Pancreas (tissue), 10 donors: ENCODE measurements at places on chromosomes 5 and 9. TPM values are rescaled to one million over a fixed set of nuclear protein-coding genes. Genes with fewer than 3 reads are reported as not detected.
A peak's percentile ranks its signal among the peaks of the same experiment; 100 is the strongest.

Gene TPPP
- total RNA-seq, result 2.3 TPM

Gene FBN2
- 0.06 TPM for total RNA-seq

Gene PCDHA13
- total RNA-seq, result 0.90 TPM

Gene SV2C
- 0.06 TPM for total RNA-seq

DNA sequence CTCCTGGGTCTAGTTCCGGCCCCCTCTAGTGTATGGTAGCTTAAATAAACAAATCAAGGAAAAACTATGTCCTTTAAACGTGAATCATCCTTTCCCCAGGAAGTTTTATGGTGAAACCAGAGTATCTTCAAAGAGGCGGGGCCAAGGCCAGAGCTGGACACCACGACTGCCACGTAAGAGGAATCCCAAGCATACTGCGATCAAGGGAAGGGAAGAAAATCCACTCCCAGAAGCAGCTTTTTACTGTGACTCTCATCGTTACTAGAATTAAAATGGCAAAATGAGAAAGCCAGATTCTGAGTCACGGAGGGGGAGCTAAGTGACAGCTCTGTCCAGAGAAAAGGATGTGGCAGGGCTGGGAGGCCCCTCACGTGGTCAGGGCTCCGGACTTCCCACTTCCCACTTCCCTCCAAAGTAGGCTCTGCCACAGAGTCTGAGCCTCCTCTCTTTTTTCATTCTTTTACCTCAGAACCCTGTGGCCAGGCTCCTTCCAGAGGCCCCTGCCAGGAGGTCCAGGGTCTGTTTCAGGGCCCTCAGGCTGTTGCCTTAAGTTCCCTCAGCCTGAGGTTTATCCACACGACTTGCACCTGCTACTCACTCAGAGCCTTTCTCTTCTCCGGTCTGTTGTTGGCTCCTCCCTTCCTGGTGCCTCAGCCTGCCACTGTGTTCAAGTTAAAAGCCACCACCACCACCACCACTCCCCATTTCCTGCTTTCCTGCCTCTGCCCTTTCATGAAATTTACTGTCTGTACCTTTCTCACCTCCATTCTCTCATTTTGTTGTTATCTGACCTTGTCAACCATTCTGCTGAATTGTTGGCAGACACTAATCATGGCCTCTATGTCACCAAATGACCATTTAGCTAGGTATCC lies 1.4 kb upstream of the GLRX start:
- no peaks in the 10 kb centered on the region for H3K27me3 ChIP-seq
- H3K27ac ChIP-seq, result peak overlapping the region; percentile 75
- H3K36me3 ChIP-seq, result no peaks in the 10 kb centered on the region
- H3K4me1 ChIP-seq, result peaks cover 8% of the 10 kb centered on the region
- DNase-seq, result no peak

DNA sequence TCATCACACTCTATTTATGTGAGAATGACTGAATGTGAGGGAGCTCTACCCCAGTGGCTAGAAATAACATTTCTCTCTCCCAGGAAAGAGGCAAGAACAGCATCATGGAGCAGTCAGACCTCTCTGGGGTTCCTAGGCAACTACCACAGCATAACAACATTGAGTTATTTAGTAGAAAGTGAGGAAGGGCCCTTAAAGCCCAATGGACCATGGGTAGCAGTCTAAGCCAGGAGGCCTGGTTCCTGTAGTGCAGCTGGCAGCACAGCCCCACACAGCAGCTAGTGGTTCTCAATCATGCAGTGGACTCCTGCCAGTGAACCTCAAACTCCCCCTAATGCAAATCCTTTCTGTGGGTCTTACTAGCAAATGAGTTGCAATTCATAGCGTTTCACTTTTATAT lies 55.3 kb downstream of the SPEF2 start:
- H3K36me3 ChIP-seq, result no peaks in the 10 kb centered on the region
- H3K4me1 ChIP-seq, result no peaks in the 10 kb centered on the region
- H3K27me3 ChIP-seq, result no peaks in the 10 kb centered on the region
- no peak overlapping the region for H3K27ac ChIP-seq
- no peak for DNase-seq

DNA sequence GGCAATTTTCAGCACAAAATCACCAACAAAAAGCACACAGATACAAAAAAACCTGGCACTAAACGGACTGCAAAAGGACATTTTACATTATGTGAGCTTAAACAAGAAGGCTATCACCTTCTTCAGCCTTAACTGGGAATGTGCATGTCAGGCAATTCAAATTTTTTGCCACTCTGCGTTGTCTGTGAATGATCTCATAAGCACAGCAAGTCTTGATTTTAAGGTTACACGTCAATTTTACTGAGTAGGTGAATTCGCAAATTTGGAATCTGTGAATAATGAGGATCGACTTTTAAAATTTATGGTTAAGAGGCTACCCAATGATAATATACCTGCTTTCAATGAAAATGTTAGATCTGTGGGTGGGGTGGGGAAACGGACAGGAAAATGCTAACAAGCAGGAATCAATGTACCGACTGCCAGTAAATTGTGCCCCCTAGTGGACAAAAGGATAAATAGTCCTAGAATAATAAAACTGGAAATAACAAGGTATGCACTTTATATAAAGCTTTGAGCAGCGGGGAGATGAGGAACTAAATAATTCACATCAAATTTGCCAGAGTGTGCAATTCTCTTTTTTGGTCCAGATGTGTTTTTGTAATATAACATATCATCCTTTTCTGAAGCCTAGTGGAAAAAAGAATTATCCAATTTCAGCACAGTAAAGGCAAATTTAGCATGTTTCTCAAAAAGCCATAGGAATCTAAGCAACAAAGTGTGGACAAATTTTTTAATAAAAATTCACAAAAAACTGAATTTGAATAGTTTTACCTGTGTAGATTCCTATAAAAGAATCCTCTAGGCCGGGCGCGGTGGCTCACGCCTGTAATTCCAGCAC lies 20.5 kb downstream of the EQTN start:
- DNase-seq, result no peak
- H3K36me3 ChIP-seq, result no peaks in the 10 kb centered on the region
- no peaks in the 10 kb centered on the region for H3K4me1 ChIP-seq
- H3K4me3 ChIP-seq, result no peak overlapping the region

DNA sequence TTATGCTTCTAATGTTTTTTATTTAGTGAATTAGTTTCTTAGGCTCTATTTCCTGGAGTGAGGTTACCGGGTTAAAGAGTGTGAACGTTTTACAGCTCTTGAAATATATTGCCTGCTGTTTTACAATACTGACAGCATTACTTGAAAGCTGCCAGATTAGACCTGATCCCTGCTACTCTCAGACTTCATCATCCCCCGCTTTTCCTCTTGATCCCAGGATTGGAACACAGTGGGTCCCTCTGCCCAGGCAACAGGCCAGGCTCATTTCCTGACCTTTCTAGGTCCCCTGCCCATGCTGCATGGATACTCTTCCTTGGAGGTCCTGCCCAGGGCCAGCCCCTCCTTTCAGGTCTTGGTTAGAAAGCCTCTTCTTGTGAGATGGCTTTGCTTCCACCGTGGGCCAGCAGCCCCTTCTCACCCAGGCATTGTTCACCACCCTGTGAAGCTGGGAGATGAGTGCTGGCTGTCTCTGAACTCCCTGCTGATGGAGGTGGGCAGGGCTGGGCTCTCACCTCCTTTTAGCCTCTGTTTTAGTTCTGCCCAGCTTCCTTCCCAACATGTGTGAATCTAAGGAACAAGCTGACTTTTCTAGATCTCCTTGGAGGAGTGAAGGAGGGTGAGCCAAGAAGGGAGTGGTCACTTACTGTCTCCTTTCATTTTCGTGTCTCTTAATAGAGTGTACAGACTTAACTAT lies 15.5 kb upstream of the FAM120AOS start:
- H3K36me3 ChIP-seq, result no peaks in the 10 kb centered on the region
- peaks cover 56% of the 10 kb centered on the region for H3K4me1 ChIP-seq
- H3K27ac ChIP-seq, result no peak overlapping the region
- H3K4me3 ChIP-seq, result no peak overlapping the region
- no peaks in the 10 kb centered on the region for H3K27me3 ChIP-seq
- no peak for DNase-seq

GRCh38 chr5:170603578-170604565 lies 100.1 kb downstream of the KCNIP1 start:
- H3K4me3 ChIP-seq, result no peak overlapping the region
- no peaks in the 10 kb centered on the region for H3K36me3 ChIP-seq

GRCh38 chr9:130714586-130715110 lies 21.1 kb downstream of the EXOSC2 start:
- no peak overlapping the region for H3K27ac ChIP-seq
- no peaks in the 10 kb centered on the region for H3K27me3 ChIP-seq
- H3K4me1 ChIP-seq, result peaks cover 10% of the 10 kb centered on the region

- peaks cover 4% of the 10 kb centered on the region for H3K4me1 ChIP-seq
- no peaks in the 10 kb centered on the region for H3K27me3 ChIP-seq
- H3K4me3 ChIP-seq, result peak overlapping the region; percentile 56
- peak overlapping the region; percentile 59 for H3K27ac ChIP-seq
- no peaks in the 10 kb centered on the region for H3K36me3 ChIP-seq
Observed at GRCh38 chr5:139708877-139709581, 60.9 kb downstream of the CXXC5 start.

DNA sequence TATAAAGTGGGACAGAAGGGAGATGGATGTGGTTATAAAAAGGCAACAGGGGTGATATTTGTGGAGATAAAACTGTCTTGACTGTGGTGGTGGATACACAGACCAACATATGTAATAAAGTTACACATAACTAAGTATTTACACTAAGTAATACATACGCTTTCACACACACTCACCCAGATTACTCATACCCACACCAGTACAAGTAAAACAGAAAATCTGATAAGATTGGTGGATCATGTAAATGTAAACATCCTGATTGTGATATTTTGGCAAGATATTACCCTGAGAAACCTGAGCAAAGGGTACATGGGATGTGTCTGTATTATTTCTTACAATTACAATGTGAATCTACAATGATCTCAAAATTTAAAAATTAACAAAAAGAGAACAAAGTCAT lies 53.3 kb upstream of the SLIT3 start:
- H3K27ac ChIP-seq, result no peak overlapping the region
- H3K4me3 ChIP-seq, result no peak overlapping the region
- H3K27me3 ChIP-seq, result no peaks in the 10 kb centered on the region
- no peak for DNase-seq
- no peaks in the 10 kb centered on the region for H3K4me1 ChIP-seq

DNA sequence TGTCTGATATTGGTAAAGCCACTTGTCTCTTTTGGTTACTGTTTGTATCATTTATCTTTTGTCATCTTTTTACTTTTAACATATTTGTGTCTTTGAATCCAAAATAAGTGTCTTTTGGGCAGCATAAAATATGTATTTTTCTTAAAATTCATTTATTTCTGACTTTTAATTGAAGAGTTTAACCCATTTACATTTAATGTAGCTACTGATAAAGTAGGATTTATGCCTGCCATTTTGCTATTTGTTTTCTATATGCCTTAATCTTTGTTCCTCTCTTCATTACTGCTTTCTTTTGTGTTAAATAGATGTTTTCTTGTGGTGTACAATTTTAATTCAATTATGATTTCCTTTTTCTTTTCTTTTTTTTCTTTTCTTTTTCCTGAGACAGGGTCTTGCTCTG lies 60.9 kb downstream of the ESM1 start:
- H3K4me1 ChIP-seq, result no peaks in the 10 kb centered on the region
- H3K27me3 ChIP-seq, result no peaks in the 10 kb centered on the region
- H3K36me3 ChIP-seq, result no peaks in the 10 kb centered on the region
- DNase-seq, result no peak
- no peak overlapping the region for H3K27ac ChIP-seq

GRCh38 chr9:122036988-122037387 lies 56.1 kb downstream of the TTLL11 start:
- no peaks in the 10 kb centered on the region for H3K36me3 ChIP-seq
- H3K27ac ChIP-seq, result no peak overlapping the region
- DNase-seq, result no peak
- H3K4me1 ChIP-seq, result peaks cover 7% of the 10 kb centered on the region
- no peak overlapping the region for H3K4me3 ChIP-seq

DNA sequence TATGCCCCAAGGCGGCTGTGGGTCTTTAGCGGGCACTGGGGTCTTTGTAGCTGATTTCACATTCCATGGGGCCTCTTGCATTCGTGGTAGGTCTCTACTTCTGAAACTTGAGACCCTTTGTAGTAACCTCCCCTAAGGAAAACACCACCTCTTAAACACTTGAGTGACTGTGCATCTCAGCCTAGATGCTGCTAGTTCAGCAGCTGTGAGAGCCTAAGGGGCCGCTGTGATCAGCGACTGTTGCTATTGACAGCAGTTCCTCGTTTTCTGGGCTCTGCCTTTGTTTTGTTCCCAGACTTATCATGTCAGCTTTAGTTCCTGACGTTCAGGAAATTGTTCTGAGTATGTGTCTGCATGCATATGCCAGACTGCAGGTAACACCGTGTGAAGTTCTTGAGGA lies 171.2 kb downstream of the HSPA4 start:
- no peak overlapping the region for H3K27ac ChIP-seq
- H3K4me1 ChIP-seq, result peaks cover 10% of the 10 kb centered on the region
- no peak for DNase-seq
- H3K4me3 ChIP-seq, result no peak overlapping the region
- no peaks in the 10 kb centered on the region for H3K36me3 ChIP-seq

DNA sequence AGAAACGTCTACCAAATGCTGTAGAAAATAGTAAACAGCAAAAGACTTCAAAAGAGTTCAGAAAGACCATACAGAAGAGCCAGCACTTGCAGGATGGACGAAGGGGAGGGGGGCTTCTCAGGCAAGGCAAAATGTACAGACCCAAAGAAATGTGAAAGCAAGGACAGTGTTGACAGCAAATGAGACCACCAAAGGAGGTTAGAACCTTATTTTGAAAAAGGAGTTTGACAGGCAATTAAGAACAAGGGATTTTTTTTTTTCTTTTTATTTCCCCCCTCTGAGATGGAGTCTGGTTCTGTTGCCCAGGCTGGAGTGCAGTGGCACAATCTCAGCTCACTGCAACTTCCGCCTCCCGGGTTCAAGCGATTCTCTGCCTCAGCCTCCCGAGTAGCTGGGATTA lies 223.2 kb downstream of the EFNA5 start:
- no peaks in the 10 kb centered on the region for H3K27me3 ChIP-seq
- no peak overlapping the region for H3K4me3 ChIP-seq
- H3K4me1 ChIP-seq, result no peaks in the 10 kb centered on the region
- no peak for DNase-seq
- H3K27ac ChIP-seq, result no peak overlapping the region

DNA sequence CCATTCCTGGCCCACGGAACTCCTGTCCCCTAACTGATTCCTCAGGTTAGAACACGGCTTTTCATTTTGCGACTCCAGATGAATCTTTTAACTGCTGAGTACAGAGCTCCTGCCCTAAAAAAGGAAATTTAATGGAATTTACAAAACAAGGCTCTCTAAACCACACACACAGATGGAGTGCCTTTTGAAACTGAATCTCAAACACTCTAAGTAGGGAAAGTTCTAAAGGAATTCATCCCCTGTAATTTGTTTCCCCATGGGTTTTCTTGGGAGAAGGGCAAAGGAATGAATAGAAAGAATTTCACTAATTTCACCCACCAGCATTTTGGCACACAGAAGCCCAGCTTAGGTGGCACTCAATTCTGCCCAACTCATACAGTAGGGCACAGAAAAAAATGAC lies 106.5 kb downstream of the THBS4 start:
- H3K36me3 ChIP-seq, result no peaks in the 10 kb centered on the region
- DNase-seq, result no peak
- H3K4me3 ChIP-seq, result no peak overlapping the region
- no peaks in the 10 kb centered on the region for H3K4me1 ChIP-seq
- H3K27ac ChIP-seq, result peak overlapping the region; percentile 34

GRCh38 chr9:13165236-13165945 lies 114.1 kb downstream of the MPDZ start:
- H3K27me3 ChIP-seq, result no peaks in the 10 kb centered on the region
- no peaks in the 10 kb centered on the region for H3K4me1 ChIP-seq
- H3K4me3 ChIP-seq, result no peak overlapping the region
- no peak for DNase-seq

GRCh38 chr5:54215233-54215736 lies 95.1 kb downstream of the ARL15 start:
- H3K27ac ChIP-seq, result no peak overlapping the region
- H3K4me3 ChIP-seq, result no peak overlapping the region
- no peak for DNase-seq
